ENCODE measurements at places on chromosomes 4 and X. TPM values are rescaled to one million over a fixed set of nuclear protein-coding genes. Genes with fewer than 3 reads are reported as not detected.
A peak's percentile ranks its signal among the peaks of the same experiment; 100 is the strongest.

GRCh38 chr4:56696056-56696455 is 15.0 kb upstream of the HOPX start:
- DNase-seq = no peak
- H3K27ac ChIP-seq = no peak overlapping the region
- no peaks in the 10 kb centered on the region for H3K27me3 ChIP-seq
- no peaks in the 10 kb centered on the region for H3K4me1 ChIP-seq
- no peaks in the 10 kb centered on the region for H3K36me3 ChIP-seq

DNA sequence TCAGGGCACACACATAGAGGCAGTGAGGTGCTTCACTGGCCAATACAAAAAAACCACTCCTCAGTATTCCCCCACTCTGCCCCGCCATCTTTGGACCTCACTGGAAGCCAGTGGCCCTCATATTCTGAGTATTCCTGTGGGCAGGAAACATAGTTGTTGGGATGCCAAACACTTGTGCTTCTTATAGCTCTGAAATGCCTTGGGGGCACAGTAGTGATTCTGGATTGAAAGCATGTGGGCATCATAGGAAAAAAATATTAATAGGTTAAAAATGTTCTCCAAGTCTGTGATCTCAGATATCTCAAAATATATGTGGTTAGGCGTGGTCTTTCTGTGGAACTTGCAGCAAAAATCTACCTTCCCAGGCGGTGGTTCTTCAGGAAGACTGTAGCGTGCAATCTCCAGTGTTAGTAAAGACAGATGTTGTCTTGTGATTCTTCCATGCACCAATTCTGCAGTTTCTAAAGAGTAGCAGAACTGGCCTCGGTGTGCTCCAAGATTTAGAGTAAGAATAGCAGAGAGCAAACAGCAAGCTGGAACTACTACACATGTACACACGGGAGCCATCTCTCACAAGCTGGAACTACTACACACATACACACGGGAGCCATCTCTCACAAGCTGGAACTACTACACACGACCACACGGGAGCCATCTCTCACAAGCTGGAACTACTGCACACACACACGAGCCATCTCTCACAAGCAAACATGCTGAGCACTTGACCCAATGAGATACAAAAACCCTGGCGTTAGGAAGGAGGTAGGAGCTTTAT is 8.0 kb upstream of the TENM3 start:
- H3K4me1 ChIP-seq = no peaks in the 10 kb centered on the region
- DNase-seq = peak; percentile 90
- no peaks in the 10 kb centered on the region for H3K27me3 ChIP-seq
- H3K27ac ChIP-seq = no peak overlapping the region

- no peak for DNase-seq
- H3K27ac ChIP-seq = no peak overlapping the region
- H3K4me3 ChIP-seq = no peak overlapping the region
- no peaks in the 10 kb centered on the region for H3K36me3 ChIP-seq
- H3K4me1 ChIP-seq = peaks cover 13% of the 10 kb centered on the region
Measured at GRCh38 chr4:76581077-76581962, 146.3 kb downstream of the SHROOM3 start.

The ZMAT1 gene
- total RNA-seq = 3.0 TPM

GRCh38 chr4:177938226-177938625 is 496.0 kb upstream of the AGA start:
- H3K4me3 ChIP-seq = no peak overlapping the region
- no peaks in the 10 kb centered on the region for H3K27me3 ChIP-seq
